ENCODE measurements at places on chromosomes 7 and 10.
A peak's percentile ranks its signal among the peaks of the same experiment; 100 is the strongest.

DNA sequence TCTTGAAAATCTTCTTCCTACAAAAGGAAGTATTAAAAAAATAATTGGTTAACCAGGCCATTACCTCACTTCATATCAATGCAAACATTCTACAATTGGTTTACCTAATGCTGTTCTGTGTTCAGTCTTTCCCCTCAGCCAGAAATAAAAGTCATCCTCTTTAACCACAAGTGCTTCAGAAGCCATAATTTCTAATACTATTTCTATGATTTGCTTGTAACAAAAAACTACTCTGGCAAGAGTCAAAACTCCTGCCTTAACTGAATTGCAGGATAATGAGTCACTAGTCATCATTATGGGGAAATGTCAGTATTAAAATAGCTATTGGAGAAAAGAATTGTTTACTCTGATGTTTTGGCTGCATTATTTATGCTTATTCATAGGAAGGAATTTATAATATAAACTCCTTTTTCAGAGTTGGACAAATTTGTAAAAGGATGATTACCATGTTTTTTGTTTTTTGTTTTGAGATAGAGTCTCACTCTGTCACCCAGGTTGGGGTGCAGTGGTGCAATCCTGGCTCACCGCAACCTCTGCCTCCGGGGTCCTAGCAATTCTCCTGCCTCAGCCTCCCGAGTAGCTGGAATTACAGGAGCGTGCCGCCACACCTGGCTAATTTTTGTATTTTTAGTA lies 55.5 kb upstream of the ODAD2 start:
- no peaks in the 10 kb centered on the region for H3K4me1 ChIP-seq
- no peaks in the 10 kb centered on the region for H3K27me3 ChIP-seq
- DNase-seq, result no peak
- no peak overlapping the region for H3K4me3 ChIP-seq
- peaks cover 17% of the 10 kb centered on the region for H3K36me3 ChIP-seq

DNA sequence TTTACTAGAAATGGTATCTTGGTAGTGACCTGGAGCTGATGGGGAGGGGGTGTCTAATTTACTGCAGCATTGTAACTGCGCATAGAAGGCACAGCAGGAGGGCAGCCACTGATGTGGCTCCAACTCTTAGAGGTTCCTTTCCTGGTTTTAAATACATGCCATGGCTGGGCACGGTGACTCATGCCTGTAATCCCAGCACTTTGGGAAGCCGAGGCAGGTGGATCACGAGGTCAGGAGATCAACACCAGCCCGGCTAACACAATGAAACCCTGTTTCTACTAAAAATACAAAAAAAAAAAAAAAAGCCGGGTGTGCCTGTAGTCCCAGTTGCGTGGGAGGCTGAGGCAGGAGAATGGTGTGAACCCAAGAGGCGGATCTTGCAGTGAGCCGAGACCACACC lies 19.2 kb upstream of the SEC61G start:
- peaks cover 1% of the 10 kb centered on the region for H3K36me3 ChIP-seq
- H3K27me3 ChIP-seq, result peaks cover 3% of the 10 kb centered on the region
- H3K27ac ChIP-seq, result no peak overlapping the region
- no peaks in the 10 kb centered on the region for H3K4me1 ChIP-seq
- DNase-seq, result no peak

DNA sequence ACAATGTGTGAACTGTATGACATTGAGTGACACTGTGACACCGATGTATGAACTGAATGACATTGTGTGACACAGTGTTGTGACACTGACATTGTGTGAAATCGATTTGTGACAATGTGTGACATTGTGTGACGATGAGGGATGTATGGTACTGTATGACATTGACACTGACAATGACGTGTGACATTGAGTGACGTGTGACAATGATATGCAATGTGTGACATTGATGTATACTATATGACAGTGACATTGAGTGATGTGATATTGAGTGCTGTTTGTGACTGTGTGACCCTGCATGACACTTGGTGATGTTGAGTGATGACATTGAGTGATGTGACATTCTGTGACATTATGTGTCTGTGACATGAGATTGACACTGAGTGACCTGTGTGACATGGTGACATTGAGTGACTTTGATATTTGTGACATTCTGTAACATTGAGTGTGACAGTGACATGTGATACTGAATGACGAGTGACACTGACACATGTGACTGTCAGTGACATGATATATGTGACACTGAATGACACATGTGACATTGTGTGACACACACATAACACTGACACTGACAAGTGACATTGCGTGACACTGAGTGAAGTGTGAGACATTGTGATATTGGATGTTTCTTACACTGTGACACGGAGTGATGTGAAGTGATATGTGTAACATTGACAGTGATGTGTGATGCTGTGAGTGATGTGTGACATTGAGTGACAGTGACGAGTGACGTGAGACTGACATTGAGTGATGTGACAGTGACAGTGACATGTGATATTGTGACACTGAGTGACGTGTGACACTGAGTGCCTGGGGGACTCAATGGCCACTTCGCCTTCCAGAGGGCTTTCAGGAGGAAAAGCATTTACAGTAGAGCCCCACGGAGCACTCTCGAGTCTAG lies 167.5 kb downstream of the PRKAG2 start:
- DNase-seq, result no peak
- peaks cover 14% of the 10 kb centered on the region for H3K27me3 ChIP-seq
- peaks cover 7% of the 10 kb centered on the region for H3K4me1 ChIP-seq
- peaks cover 1% of the 10 kb centered on the region for H3K36me3 ChIP-seq
- H3K4me3 ChIP-seq, result no peak overlapping the region

GRCh38 chr10:100997360-100998182 lies 2.0 kb upstream of the LZTS2 start:
- peaks cover 16% of the 10 kb centered on the region for H3K4me1 ChIP-seq
- peak overlapping the region; percentile 75 for H3K4me3 ChIP-seq
- peak overlapping the region; percentile 97 for H3K27ac ChIP-seq
- no peaks in the 10 kb centered on the region for H3K27me3 ChIP-seq

GRCh38 chr7:121026159-121026558 lies 37.6 kb downstream of the CPED1 start:
- no peak overlapping the region for H3K4me3 ChIP-seq
- H3K27me3 ChIP-seq, result no peaks in the 10 kb centered on the region
- H3K4me1 ChIP-seq, result peaks cover 51% of the 10 kb centered on the region
- no peak for DNase-seq

- H3K27ac ChIP-seq, result no peak overlapping the region
- no peaks in the 10 kb centered on the region for H3K27me3 ChIP-seq
- H3K4me3 ChIP-seq, result no peak overlapping the region
- H3K36me3 ChIP-seq, result no peaks in the 10 kb centered on the region
- peaks cover 2% of the 10 kb centered on the region for H3K4me1 ChIP-seq
- DNase-seq, result no peak
Measured at GRCh38 chr7:77524731-77525130, 12.4 kb upstream of the PTPN12 start.

GRCh38 chr10:71857934-71858890 lies 7.2 kb upstream of the PSAP start:
- no peaks in the 10 kb centered on the region for H3K27me3 ChIP-seq
- no peak overlapping the region for H3K4me3 ChIP-seq
- H3K27ac ChIP-seq, result no peak overlapping the region
- no peak for DNase-seq
- no peaks in the 10 kb centered on the region for H3K36me3 ChIP-seq
- H3K4me1 ChIP-seq, result peaks cover 6% of the 10 kb centered on the region

DNA sequence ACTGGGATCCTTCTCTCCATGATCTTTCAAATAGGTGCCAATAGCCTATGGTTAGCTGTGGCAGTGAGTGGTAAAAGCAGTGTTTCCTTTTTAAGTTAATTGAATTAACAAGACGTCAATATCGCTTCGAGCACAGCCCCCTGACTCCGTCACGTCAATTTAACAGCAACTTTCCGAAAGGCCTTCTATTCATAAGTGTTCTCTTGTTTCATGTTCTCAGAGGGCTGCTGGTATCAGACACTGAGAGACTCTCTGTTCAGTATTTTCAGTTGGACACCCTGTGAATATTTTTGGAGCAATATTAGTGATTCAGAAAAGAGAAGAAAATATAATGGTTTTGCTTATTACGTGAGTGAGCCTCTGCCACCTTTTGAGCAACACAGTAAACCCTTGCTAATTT lies 174.2 kb upstream of the INSYN2A start:
- H3K27me3 ChIP-seq, result no peaks in the 10 kb centered on the region
- no peak overlapping the region for H3K4me3 ChIP-seq
- H3K36me3 ChIP-seq, result peaks cover 9% of the 10 kb centered on the region
- no peak for DNase-seq
- H3K4me1 ChIP-seq, result peaks cover 2% of the 10 kb centered on the region
- H3K27ac ChIP-seq, result no peak overlapping the region

DNA sequence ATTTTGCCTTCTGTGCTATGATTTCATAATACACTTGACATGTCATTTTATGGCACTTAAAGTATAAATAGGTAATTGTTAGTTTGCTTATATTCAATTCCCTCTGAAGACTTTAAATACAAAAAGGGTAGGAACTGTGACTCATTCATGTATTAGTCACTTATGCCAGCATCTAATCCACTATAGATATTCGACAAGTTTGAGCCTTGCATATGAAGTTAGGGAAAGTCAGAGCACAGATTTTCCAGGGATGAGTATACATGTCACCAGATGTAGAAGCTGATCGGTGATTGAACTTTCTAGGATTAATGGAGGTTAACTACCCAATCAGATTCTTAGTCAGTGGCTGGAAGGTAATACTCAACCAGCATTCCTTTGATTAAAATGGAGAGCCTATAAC lies 1321.5 kb downstream of the XPNPEP1 start:
- H3K36me3 ChIP-seq, result no peaks in the 10 kb centered on the region
- no peak overlapping the region for H3K4me3 ChIP-seq
- no peak for DNase-seq
- H3K4me1 ChIP-seq, result peaks cover 20% of the 10 kb centered on the region
- no peaks in the 10 kb centered on the region for H3K27me3 ChIP-seq

DNA sequence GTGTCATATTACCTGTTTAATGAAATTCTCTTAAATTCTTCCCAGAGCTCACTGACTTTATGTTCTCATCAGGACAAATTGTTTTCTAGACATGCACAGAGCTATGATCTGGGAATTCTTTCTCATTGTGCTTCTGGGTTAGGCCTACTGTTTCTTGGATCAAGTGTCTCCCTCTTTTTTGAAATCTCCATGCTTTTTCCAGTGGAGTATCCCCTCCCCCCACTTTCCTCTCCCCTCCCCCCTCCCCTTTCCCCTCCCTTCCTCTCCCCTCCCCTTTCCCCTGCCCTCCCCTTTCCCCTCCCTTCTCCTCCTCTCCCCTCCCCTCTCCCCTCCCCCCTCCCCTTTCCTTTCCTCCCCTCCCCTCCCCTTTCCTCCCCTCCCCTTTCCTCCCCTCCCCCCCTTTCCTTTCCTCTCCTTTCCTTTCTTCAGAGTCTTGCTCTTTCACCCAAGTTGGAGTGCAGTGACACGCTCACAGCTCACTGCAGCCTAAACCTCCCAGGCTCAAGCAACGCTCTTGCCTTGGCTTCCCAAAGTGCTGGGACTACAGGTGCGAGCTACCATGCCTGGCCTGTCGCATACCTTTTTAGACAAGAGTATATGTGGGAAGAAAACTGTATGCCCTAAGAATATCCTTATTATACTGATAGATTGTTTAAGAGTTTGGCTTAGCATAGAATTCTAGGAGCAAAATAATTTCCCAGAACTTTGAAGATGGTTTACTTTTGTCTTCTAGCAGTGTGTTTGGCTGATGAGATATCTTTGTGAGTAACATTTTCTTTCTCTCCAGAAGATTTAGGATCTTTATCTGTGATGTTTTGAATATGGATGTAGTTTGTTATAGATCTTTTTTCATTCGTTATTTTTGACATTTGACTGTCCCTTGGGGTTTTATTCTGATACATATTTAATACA lies 2.5 kb downstream of the DYNC2I1 start:
- DNase-seq, result no peak
- peaks cover 3% of the 10 kb centered on the region for H3K36me3 ChIP-seq
- peak overlapping the region; percentile 70 for H3K4me3 ChIP-seq
- H3K27ac ChIP-seq, result peak overlapping the region; percentile 83
- H3K4me1 ChIP-seq, result peaks cover 28% of the 10 kb centered on the region

DNA sequence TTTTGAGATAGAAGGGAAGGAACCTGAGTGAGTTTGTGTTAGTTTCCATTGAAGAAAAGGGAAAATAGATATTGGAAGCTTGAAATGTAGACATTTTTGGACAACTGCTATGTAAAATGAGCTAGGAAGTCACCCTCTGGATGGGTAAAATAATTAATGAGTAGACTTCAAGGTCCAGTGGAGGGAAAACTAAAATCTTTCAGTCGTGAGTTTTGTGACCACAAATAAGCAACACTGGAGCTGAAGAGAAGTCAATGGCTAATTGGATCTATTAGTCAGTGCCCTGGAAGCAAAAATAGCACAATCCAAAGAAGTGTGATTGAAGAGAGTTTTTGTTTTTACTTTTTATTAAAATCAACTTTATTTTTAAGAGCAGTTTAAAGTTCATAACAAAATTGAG lies 123.4 kb downstream of the MYO3A start:
- H3K4me1 ChIP-seq, result peaks cover 8% of the 10 kb centered on the region
- H3K36me3 ChIP-seq, result peaks cover 8% of the 10 kb centered on the region
- no peak overlapping the region for H3K4me3 ChIP-seq
- no peak overlapping the region for H3K27ac ChIP-seq

DNA sequence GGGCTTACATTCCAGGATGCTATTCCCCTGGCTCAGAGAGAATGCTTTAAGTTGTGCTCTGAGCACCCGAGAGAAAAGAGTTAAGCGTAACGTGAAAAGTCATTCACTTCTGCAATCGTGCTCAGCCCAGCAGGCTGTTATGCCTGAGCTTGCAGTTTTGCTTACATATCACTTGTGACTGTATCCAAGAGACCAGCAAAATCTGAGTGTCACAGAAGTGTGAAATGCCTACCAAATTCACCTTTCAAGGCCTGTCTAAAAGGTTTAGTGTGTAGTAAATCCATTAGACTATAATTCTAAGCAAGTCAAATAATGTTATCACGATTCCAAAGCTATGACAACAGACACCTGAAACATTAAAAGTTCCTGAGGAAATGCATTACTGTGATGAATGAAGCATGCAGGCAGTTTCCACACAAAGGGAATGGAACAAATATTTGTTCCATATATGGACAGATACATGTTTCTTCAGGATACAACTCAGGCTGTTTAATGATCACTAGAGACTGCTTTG lies 20.1 kb downstream of the ITGB1 start:
- H3K4me3 ChIP-seq, result peak overlapping the region; percentile 7
- H3K27me3 ChIP-seq, result no peaks in the 10 kb centered on the region
- peak overlapping the region; percentile 93 for H3K27ac ChIP-seq
- peaks cover 40% of the 10 kb centered on the region for H3K4me1 ChIP-seq

- DNase-seq, result no peak
- H3K4me1 ChIP-seq, result peaks cover 5% of the 10 kb centered on the region
- no peaks in the 10 kb centered on the region for H3K36me3 ChIP-seq
- no peak overlapping the region for H3K4me3 ChIP-seq
Measured at GRCh38 chr7:82539969-82540368, 96.4 kb upstream of the CACNA2D1 start.

All from progenitor cell of endocrine pancreas (in vitro differentiated cells).